ENCODE measurements at places on chromosomes 5 and 9.

GRCh38 chr5:59449905-59450644, 443.5 kb downstream of the PDE4D start:
- DNase-seq, result no peak

DNA sequence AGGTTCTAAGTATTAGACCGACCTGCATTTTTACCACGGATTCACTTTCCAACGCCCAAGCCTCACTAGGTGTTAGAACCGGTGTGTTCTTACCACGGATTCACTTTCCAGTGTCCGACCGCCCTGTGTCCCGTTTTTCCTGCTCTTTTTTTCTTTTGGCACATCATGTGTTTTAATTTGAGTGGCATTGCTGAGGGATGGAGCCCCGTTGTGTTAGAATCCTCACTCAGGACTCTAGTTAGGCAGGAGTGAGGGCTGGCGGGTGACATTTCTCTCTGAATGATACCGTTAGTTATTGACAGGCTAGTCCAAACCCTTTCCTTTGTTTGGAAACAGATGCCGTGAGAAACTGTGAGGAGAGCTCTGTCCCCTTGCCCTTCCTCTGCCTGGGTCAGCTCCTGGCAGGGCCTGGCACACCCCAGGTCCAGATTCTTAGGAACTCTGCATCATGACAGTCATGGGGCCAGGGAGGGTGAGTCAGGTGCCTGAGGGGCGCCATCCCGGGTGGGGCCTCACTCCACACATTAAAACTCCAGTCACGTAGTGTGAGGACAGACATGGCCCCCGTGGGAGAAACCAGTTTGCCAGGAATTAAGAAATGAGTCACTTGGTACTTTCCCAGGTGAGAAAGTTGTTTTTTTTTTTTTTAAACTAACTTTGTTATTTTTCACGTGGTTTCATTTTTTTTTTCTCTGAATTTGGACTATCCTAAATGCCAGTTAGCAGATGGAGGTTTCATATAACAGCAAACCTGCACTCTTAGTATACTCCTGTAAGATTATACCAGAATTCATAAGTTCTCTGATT, 15.8 kb downstream of the EXOC3 start:
- no peak for DNase-seq

- DNase-seq, result no peak
Observed at GRCh38 chr9:85742597-85742936, 813 bp upstream of the AGTPBP1 start.

- DNase-seq, result no peak
Observed at GRCh38 chr9:94758880-94759279, 32.4 kb downstream of the AOPEP start.

DNA sequence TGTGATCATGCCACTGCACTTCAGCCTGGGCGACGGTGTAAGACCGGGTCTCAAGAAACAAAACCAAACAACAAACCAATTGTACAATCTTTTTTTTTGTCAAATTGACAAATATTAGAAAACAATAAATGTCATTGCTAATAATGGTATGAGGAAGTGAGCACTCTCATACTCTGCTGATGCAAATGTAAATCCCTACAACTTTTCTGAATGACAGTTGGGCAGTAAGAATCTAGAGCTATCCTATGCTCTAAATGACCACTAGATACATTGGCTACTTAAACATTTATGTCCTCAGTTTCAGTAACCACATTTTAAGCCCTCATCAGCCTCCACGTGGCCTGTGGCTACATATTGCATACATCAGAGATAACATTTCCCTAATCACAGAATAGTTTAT, 256.2 kb downstream of the FER start:
- no peak for DNase-seq

GRCh38 chr5:151126199-151126645, 31.4 kb downstream of the ANXA6 start:
- peak; percentile 65 for DNase-seq

DNA sequence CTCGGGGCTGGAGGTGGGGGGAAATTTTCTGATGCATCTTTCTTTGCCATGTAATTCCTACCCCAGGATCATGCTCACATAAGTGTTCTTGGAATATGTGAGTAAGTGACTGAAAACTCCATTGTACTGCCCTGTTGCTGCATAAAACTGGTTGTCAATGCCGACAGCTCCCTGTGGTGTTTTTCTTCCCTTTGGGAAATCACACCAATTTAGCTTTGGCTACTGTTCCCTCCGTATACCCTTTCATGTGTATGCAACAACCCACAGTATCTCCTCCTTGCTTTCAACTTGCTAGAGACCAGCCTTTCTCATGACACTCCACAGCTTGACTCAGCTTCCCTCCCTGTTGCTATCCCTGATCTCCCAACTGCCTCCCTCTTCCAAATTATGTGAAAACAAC, 240.6 kb downstream of the TRIM32 start:
- no peak for DNase-seq

GRCh38 chr9:73269430-73270101, 117.9 kb downstream of the ANXA1 start:
- DNase-seq, result no peak

DNA sequence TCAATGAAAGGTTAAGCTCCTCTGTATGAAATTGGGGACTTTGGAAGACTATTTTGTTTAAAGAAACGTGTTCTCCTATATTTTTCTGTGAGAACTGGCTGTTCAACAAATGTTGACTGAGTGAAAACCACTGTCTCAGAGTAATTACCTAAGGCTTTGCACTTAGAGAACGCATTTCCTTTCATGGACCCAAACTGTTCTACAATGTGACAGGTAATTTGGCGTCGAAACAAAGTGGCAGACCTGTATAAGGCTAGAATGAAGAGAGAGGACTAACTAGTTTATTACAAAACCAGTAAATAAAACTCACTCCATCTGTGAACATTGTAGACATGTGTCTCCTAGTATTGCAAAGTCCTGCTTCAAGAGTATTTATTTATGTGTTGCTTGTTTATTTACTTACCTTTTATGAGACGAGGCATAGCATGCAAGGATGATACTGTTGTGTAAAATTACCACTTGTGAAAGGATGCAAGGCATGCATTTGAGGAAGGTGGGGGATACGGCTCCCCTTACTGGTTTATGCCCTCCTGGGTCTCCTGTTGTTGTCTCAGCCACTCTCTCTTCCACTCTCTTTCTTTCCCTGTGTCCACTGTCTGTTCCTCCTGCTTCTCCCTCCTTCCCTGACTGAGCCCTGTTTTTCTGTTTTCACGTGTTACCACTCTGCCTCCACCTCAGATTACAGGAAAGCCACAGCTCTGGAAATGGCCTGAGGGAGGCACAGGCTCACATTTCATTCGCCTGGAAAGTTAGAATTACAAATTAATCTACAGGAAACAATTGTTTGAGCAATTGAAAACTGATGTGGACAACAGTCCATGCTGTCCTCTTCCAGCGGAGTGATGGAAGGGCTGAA, 444.0 kb upstream of the ZNF608 start:
- DNase-seq, result no peak

GRCh38 chr5:179195561-179196404, 135.6 kb downstream of the ZNF354C start:
- peak; percentile 26 for DNase-seq

DNA sequence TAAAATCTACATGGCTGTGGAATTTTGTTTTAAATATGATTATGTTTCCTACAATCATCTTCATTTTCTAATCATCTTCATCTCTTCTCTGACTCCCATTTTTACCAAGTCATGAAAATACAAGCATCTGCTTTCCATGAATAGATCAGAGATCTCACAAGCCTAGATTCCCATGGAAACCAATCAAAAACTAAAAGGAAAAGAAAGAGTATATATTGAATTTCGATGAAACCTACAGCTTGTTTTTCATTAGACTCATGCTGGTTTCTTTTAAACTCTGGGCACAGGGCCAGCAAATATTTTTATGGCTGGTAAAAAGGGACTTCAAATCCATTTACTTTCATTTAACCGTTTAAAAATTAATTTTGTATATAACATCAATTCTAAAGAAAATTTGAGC, 51.2 kb downstream of the INVS start:
- peak; percentile 16 for DNase-seq

DNA sequence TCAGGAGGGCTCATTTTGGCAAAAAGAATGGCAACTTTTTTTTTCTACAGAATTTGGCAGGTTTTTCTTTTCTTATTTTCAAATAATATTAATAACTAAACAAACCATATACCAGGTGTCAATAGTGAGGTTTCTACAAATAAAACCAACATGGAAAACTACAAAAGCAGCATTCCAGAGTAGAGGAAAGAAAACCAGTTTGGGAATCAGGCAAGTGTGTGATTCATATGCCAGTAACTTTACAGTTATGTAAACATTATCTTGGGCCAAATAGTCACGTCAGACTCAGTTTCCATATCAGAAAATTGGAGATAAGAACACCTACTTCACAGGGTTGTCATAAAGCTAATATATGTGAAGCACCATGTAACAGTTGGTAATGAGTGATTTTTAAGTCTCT, 51.7 kb downstream of the FBXW11 start:
- no peak for DNase-seq

- peak; percentile 25 for DNase-seq
Observed at GRCh38 chr5:86917117-86917579, 299.4 kb downstream of the COX7C start.

GRCh38 chr5:66959653-66960052, 236.9 kb downstream of the CD180 start:
- no peak for DNase-seq

GRCh38 chr9:127066060-127066850, 56.2 kb downstream of the ANGPTL2 start:
- no peak for DNase-seq

- no peak for DNase-seq
Observed at GRCh38 chr5:36392186-36392585, 90.5 kb upstream of the RANBP3L start.

DNA sequence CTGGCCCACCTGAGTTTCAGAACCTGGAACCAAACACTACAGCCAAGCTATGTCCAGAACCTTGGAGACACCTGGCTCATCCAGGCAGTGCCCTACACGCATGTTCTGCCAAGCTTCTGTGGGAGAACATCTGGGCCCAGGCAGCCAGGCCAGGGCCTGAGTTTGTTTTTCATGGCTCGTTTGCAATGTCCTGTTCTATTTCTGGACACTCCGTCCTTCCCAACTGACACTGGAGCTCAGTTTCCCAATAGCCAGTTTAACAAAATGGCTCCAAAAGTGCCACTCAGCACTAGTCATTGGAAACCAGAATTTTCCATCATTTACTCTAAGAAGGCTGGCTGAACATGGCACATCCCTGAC, 38.6 kb downstream of the SH3RF2 start:
- no peak for DNase-seq

DNA sequence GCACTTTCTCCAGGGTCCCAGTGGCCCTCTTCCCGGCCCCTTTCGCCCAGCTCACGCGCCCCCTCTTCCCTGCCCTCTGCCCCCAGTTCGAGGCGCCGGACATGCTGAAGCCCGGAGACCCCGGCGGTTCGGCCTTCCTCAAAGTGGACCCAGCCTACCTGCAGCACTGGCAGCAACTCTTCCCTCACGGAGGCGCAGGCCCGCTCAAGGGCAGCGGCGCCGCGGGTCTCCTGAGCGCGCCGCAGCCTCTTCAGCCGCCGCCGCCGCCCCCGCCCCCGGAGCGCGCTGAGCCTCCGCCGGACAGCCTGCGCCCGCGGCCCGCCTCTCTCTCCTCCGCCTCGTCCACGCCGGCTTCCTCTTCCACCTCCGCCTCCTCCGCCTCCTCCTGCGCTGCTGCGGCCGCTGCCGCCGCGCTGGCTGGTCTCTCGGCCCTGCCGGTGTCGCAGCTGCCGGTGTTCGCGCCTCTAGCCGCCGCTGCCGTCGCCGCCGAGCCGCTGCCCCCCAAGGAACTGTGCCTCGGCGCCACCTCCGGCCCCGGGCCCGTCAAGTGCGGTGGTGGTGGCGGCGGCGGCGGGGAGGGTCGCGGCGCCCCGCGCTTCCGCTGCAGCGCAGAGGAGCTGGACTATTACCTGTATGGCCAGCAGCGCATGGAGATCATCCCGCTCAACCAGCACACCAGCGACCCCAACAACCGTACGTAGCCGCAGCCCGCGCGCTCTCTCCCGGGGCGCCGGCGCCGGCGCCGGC, 1.0 kb downstream of the PRDM6 start:
- DNase-seq, result no peak

DNA sequence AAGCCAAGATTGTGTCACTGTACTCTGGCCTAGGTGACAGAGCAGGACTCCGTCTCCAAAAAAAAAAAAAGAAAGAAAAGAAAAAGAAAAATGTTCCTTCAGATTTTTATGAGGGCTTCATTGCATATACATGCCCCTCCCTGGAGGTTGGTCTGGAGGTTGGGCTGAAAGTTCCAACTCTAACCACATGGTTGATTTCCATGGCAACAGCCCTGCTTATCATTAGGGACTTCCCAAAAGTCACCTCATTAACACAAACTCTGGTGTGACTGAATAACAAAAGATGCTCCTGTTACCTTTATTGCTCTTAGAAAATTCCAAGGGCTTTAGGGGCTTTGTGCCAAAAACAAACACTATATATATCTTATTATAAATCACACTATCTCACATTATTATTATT, 113.8 kb downstream of the TMC1 start:
- DNase-seq, result no peak

DNA sequence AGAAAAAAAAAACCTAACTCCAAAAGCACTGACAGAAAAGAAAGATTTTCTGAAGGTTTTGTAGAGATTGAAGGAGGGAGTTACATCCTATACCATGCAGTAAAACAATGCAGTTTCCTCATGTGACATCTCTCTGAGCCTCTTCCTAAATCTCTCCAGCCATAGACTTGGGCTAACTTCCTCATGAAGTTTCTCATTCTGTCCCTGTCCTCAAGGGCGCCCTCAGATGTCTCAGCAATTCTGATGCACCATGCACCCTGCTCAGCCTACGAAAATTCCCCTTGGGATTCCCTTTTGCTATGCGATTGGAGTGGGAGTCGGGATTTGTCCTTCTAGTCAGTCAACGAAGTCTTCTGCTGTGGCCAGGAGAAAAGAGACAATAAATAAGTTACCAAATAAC, 68.9 kb downstream of the FAT2 start:
- DNase-seq, result no peak

DNA sequence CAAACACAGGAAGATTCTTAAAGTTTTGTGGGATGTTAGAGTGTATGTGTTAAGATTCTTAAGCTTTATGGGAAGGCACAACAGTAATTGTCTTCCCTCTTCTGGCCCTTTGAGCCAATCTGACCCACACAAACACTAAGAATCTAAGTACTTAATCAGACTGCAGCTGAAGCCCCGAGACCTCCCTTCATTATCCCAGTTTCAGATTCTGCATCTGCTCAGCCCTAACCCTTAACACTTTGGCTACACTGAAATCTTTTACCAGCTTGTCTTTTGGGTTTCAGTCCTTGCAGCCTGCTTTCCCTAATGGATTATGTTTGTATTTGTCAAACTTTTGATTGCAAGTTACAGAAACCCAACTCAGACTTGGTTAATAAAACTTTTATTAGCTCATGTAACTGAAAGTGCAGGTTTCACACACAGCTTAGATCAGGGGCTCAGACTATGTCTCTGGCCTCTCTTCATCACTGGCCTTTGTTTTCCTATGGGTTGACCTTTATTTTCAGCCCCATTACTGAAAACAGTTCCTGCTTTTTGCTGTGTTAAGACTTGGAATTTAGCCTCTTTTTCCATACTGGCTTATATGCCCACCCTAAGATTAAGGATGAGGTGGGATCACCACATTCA, 71.5 kb downstream of the COX7C start:
- no peak for DNase-seq
